ENCODE measurements at places on chromosomes 3 and 15.
A peak's percentile ranks its signal among the peaks of the same experiment; 100 is the strongest.

DNA sequence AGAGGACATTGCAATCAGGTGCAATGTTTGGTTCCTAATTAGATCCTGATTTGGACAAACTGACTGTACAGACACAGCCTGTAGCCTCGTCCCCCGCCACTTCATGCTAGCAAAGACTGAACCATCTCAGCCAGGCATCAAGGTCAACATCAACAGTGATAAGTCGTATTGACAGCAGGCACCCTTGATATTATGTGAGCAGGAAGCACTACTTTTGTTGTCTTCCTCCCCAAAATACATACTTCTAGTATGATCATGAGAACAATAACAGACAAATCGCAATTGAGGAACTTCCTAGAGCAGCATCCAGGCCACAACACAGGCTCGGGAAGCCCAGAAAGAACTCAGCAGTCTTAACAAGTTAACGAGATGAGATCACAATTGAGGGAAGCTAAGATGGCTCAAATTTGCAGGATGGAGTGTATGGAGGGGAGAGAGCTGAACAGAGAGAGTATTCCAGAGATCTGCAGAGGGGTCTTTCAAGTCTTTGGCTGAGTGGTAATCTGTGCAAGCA is 20.4 kb downstream of the TGM5 start:
- DNase-seq, result peak; percentile 51

DNA sequence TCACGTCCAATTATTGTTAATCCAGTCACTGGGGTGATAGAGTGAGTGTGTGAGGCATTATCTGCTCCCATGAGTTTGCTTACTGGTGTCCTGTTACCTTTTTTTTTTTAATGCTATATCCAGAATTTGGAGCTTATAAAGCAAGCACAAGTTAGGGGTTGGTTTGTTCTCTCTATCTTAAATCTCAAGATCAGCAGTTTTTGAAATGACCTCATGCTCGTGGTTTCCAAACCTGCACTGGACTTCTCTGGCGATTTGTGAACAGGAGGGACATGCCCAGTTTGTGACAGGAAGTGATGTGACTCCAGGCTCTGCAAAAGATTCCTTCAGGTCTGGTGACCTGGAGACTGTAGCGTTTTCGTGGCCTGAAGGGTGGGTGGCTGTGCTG is 25.6 kb downstream of the XYLB start:
- no peak for DNase-seq

GRCh38 chr3:188185717-188186251 is 31.8 kb downstream of the LPP start:
- no peak for DNase-seq

DNA sequence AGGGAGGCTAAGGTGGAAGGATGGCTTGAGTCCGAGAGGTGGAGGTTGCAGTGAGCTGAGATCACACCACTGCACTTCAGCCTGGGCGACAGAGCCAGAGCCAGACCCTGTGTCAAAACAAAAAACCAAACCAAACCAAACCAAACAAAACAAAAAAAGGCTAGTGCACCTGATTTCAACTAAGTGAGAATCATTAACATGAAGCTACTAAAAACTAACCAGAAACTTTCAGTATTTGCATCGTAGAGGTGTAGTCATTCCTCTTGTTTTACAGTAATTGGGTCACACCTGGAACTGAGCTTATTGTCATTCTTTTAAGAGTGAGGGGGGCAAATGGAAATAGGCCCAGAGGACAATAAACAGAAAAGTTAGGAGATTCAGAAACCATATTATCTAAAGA is 58.5 kb downstream of the ST6GAL1 start:
- DNase-seq, result no peak

DNA sequence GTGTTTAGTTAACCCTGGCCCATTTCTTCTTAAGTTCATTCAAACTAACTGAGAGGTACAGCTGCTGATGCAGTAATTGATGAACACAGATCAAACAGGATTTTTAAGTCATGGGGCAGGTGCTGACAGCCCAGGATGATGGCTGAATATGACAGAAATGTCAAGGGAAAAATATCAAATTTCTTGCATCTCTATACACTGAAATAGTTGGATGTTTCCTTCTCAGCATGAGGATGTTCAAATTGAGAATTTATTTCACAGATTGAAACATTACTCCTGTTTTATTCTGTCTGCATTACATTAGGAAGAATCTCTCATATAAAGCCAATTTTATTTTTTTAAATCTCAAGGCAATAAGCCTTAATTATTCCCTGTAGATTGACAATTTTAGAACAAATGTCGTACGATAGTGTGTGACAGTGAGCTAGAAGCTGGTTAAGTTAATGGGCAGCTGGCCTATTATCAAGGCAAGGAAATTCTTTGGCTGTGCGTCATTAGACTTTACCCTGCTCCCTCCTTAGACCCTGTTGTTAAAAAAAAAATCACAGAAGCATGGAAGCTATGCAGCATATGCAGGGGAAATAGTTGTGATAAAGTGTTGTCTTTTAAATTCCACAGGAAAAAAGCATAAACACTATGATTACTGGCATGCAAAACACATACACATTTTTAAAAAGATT is 183.8 kb upstream of the KCNMB2 start:
- no peak for DNase-seq

DNA sequence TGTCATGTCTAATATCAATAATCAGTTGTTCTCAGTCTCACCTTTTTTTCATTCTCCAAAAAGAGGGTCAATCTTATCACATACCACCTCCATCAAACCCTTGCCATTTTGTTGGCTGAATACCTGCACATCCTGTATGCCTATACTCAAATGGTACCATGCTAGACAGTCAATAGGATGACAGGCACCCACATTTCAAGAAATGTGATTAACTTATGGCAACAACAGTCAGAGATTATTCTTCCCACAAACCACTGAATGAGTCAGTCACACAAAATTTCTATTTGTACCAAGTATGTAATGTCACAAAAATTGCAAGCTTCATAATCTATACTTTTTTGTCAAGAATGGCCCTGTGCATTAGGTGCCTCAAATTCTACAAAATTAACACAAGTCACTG is 5.1 kb upstream of the SLC27A2 start:
- no peak for DNase-seq

DNA sequence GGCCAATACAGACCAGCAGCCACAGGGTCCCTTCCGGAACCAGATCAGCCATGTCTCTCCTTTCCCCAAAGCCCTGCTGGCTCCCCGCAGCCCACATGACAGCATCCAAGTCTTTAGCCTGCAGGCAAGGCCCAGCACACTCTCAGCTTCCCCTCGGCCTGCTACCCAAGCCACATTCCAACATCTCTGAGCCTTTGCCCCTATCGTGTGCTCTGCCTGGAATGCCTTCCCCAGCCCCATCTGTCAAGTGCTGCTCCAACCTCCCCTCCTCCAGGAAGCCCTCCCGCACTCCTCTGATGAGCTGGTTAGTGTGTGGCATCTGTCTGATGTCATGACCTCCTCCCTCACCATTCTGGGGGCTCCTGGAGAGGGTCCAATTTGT is 8.5 kb downstream of the PLXND1 start:
- DNase-seq, result no peak

- no peak for DNase-seq
These were observed 364.1 kb upstream of the CNTN4 start for GRCh38 chr3:1734494-1735122.

GRCh38 chr3:140748-141330 is 55.7 kb upstream of the CHL1 start:
- DNase-seq, result no peak

DNA sequence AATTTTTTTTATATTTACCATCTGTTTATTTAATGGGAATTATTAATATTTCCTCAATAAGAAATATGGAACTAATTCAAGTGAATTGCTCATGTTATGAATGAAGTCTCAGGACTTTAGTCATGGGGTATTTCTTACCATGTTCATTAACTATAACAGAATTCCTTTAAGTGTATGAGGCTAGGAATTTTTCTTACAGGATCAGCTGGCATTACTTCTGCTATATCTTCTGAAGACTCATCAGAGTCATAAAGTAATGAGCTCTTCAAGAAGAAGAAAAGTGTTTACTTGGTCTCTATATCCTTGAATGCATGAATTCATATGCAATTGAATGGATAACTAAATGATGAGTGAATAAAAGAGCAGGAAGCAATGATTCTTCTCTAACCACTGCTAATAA is 486.8 kb upstream of the THBS1 start:
- DNase-seq, result no peak

DNA sequence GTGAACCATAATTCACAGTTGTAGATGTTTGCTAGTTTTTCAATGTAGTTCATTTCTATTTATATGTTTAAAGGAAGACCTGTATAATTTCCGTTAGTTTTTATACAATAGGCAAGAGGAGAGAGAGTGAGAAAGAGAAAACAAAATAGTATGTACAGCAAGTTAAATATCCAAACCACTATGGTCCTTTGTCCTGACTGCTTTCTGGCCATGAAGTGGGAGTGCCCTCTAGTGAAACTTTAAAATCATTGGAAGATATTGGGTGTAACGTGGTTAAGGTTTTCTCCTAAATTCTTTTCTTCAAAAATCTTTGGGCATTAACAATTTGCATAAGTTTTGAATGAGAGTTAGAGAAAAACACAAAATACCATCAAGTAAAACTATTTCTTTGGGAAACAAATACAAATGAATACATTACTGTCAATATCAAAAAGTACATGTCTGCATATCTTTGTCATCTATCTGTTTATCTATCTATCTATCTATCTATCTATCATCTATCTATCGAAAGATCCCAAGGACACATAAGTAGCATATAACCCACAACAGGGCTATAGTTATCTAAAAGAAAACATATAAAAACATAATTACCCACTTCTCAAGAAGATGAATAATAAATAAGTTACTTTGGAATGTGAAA is 534.6 kb upstream of the ATP11B start:
- DNase-seq, result peak; percentile 5

DNA sequence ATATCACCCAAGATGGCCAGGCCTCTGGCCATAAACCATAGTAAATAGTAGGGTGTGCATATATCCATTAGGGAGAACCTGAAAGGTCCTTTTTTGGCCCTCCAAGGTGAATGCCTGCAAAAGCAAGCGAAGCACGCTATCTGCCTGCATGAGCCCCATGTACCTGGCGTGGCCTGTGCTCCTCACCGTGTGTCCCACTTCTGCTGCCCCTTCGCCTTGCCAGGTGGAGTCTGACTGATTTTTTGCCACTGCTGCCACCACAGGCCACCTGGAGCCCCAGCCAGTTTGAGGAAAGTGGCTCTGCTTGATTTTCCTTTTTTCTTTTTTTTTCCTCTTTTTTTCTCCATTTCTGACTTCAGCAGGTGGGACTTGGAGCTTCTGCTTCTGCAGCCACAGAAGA is 139.7 kb downstream of the SNRPN start:
- DNase-seq, result no peak

- DNase-seq, result no peak
These were observed 89.6 kb upstream of the THBS1 start for GRCh38 chr15:39491115-39491885.

DNA sequence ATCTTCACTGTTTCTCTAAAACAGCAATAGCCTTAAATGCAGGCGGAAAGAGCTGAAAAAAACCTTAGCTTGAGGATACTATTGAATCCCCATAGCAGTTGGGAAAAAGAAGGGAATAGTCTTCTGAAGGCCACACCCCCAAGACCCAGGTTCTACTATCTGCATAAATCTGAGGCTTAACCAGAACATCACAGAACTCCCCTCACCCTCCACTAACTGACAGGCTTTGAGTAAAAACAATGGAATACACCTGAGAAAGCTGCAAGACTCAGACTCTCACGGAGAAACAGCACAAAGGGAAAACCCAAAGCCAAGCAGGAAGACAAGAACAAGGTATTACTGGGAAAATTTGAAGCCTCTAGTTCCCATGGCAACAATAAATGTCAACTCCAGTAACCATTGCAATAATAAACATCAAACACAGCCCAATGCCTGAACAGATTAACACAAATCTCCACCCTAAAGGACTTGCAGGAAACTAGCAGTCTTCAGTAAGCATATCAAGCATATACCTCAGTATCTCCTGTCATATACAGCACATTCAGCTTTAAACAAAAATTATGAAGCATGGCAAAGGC is 56.4 kb downstream of the TMCC1 start:
- DNase-seq, result no peak

- DNase-seq, result no peak
These were observed 33.4 kb downstream of the CCDC33 start for GRCh38 chr15:74269362-74270035.

Data from suppressor macrophage (primary cell).